ENCODE measurements at places on chromosomes 3 and 15.
A peak's percentile ranks its signal among the peaks of the same experiment; 100 is the strongest.

GRCh38 chr15:90840157-90840855, 28.1 kb upstream of the FURIN start:
- no peak for DNase-seq

GRCh38 chr3:127821394-127821793, 921 bp downstream of the MGLL start:
- no peak for DNase-seq

DNA sequence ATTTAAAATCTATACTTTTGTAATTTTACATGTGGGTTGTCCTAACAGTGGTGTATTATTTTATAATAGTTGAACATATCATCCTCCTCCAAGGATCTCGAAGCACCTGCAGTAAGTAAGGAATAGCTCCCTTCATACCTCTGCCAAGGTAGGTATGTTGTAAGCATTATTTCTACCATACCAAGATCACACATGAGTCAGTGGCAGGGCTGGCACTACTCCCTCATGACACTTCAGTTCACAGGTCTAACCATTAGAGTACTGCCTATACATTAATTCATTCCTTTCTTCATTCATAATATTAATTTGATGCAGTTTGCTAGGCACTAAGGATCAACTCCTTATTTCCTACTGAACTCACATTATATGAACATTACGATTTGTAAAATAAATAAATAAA, 11.9 kb upstream of the LEKR1 start:
- no peak for DNase-seq

DNA sequence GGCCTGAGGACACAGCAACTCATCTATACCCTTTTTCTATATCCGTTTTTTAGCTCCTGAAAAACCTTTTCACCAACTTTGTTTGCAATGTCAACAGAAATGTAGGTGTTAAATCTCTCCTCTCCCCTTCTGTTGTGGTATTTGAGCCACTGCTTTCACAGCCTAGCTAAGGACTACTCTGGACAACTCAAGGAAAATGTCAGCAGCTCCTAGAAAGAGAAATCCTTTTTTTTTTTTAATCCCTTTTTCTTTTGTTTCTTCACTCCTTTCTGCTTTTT, 176.6 kb downstream of the KLHL25 start:
- DNase-seq: no peak

- peak; percentile 45 for DNase-seq
Observed at GRCh38 chr3:45688194-45688881, 858 bp upstream of the SACM1L start.

- DNase-seq: no peak
Observed at GRCh38 chr3:133910422-133910821, 14.7 kb upstream of the RAB6B start.

- no peak for DNase-seq
Observed at GRCh38 chr3:124873226-124873625, 13.9 kb downstream of the ITGB5 start.

- no peak for DNase-seq
Observed at GRCh38 chr3:151553888-151554287, 93.0 kb upstream of the IGSF10 start.

DNA sequence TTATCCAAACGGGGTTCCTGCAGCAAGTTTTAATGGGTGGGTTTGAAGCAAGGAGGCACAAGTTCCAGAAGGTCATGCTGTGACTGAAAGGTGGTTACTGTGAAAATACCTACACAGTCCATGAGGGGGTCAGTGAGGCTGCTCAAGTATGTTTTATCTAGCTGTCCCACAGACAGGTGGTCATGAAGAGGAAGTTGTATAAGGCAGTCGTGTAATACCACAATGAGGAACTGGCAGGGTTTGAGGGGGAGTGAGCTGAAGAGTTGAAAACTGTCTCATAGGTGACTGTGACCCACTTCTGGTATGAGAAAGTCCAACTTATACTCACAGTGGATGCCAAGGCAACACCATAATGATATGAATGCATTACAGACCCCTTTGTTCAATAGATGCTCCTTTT, 856.8 kb downstream of the OTOL1 start:
- peak; percentile 58 for DNase-seq

DNA sequence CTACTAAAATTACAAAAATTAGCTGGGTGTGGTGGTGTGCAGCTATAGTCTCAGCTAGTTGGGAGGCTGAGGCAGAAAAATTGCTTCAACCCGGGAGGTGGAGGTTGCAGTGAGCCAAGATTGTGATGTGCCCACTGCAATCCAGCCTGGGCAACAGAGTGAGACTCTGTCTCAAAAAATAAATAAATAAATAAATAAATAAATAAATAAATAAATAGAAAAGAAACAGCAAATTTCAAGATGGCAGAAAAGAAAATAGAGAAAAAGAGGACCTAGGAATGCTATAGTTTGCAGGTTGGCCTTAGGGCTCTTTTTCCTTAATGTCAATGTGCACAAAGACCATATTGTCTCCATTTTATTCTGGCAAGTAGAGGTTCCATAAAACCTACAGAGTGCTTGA, 28.2 kb downstream of the IQCF6 start:
- DNase-seq: no peak

DNA sequence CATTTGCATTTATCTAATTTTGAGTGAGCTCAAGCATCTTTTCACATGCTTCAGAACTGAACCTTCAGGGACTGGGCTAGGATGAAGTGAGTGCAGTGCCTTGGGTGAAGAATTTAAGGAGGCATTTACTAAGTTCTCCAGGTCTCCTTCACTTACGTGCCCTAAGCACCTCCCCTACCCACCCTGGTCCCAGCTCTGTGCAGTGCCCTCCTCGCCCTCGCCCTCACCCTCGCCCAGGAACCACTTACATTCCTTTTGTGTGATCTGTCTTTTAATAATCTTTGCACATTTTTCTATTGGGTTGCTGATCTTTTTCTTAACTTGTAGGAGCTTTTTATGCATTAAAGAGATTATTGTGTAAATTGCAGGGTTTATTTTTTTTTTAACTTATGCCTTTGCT, 322.6 kb downstream of the THSD4 start:
- DNase-seq: no peak

DNA sequence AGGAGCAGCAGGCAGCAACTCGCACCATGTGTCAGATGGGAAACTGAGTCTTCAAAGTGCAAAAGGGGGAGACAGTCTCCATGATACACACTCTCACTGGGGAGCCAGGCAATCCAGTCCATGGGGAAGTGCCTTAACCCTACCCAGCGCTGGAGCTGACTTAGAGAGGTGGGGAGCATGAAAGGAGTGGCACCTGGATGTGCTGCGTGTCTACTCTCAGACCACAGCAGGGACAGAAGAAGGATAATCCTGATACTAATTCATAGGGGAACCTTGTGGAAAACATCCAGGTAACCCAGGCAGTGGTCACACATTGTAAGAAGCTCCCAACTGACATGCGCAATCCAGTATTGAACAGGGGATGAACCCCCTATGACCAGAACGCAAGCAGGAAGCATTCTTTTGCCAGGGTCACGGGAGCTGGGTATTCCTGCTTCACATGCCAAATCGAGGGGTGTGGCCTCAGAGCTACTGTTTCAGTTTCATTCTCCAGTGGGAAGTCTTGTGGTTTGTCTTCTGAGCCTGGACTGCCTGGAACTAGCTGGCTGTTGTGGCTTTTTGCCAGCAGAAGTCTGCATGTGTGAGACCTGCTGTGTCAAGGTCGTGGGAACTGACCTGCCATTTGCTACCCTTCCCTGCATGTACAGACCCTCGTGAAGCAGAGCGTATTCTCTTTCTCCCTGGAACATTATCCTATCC, 367.6 kb upstream of the NDN start:
- no peak for DNase-seq

DNA sequence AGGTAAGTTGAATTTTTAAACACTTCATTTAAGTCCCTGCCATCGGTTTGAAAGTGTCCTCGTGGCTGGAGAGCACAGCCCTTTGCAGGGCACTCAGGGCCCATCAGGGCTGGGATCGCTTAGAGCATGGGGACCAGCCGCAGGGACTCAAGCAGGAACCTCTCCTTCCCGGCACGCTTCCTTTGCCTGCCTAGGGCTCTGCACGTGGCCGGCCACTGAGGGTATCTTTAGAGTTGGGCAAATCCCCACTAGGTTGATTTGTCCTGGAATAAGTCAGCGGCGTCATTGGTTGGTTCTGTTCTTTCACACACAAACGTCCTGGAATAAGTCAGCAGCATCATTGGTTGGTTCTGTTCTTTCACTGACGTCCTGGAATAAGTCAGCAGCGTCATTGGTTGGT, 131.6 kb downstream of the OCA2 start:
- DNase-seq: no peak

DNA sequence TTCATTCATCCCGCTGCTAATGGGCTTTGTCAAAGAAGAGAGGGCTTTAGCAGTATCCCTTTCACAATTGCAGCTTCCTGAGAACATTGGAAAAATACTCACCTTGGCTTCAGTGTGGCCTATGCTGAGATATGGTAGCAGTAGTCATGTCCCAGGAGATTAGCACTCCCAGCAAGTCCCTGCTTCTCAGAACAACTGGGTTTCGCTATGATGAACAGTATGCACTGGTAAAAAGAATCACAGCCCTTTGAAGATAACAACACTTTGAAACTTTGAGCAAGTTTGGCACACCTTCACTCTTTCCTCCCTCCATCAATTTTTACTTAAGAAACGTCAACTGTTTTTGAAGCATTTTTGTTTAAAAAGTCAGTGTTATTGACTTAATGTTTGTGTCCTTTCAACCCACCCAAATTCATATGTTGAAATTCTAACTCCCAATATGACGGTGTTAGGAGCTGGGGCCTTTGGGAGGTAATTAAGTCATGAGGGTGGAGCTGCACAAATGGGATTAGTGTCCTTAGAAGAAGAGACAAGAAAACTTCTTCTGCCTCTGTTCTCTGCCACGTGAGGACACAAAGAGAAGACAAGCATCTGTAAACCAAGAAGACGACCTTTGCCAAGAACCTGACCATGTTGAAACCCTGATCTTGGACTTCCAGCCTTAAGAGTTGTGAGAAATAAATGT, 17.8 kb upstream of the PLSCR4 start:
- no peak for DNase-seq

DNA sequence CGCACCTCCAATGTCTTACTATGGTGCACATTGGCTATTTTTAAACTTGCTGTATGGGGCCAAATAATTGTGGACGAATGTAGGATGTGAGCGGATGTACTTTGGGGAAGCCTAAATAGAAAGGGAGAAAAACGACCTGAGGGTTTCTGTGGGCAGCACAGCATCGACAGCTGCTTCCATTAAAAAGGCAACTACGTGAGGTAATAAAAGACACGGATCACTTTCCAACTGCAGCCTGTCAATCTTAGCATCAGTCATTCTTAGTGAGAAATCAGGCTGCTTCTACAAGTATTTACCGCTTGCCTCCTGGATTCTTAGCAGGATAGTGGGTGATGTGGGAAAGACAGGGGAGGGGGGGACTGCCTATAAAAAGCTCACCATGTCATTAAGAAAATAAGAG, 186.7 kb upstream of the SLC2A2 start:
- DNase-seq: no peak

GRCh38 chr15:59315914-59316451, 56.7 kb downstream of the MYO1E start:
- DNase-seq: no peak

DNA sequence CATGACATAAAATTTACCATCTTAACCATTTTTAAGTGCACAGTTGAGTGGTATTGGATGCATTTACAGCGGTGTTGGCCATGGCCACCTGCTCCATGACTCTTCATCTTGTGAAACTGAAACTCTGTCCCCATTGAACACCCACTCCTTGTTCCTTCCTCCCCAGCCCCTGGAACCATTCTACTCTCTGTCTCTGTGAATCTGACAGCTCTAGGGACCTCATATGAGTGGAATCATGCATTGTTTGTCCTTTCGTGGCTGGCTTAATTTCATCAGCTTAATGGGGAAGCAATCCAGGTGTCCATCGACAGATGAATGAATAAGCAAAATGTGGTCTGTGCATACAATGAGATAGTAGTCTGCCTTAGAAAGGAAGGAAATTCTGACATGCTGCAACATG, 42.5 kb downstream of the PLXNA1 start:
- no peak for DNase-seq

GRCh38 chr3:130925628-130926027, 31.7 kb downstream of the ATP2C1 start:
- DNase-seq: no peak

DNA sequence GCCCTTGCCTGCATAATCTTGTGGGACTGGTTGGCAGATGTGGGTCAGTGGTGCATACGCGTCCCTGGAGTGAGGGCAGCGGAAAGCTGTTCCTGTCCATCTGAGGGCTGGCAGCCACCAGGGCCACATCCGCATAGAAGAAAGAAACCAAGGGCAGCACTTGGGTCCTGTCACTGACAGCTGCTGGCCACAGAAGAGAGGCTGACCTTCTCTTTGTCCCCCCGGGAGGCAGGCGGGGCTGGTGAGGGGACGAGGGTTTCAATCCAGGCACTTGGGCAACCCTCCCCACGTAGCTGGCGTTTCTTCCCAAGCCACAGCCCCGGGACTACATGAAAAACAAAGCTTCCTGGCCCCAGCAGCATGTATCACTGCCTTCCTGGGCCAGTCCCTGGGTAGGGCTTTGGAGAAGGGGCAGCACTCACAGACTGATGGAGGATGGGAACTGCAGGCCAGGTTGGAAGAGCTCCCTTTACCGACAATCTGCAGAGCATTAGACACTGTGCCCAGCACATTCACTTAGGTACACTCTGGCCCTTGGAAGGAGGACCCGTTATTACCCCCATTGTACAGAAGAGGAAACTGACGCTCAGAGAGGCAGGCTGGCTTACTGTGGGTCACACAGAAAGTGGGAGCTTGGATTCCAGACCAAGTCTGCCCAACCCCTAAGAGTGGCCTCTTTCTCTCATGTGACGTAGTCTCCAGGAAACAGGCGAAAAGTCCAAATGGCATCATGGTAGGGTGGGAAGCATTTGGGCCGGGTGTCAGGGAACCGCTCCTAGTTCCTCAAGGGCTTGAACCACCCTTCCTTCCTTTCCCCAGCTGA, 78.8 kb upstream of the SLC6A6 start:
- DNase-seq: no peak

DNA sequence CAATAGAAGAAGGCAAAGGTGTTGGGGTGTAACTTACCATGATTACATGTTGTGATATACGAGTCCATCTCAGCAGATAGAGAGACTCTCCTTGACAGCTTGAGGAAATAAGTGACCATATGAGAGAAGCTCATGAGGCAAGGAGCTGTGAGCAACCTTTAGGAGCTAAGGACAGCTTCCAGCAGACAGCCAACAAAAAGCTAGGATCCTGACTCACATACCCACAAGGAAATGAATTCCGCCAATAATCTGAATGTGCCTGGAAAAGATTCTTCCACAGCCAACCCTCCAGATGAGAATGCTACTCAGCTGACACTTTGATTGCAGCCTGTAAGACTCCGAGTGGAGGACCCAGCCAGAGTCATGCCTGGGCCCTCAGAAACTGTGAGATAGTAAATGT, 339.6 kb upstream of the TPRG1 start:
- no peak for DNase-seq

- no peak for DNase-seq
Observed at GRCh38 chr3:106047221-106047620, 178.4 kb upstream of the CBLB start.

All from KG1 (cell line).